ENCODE measurements at places on chromosomes 2 and 18.

DNA sequence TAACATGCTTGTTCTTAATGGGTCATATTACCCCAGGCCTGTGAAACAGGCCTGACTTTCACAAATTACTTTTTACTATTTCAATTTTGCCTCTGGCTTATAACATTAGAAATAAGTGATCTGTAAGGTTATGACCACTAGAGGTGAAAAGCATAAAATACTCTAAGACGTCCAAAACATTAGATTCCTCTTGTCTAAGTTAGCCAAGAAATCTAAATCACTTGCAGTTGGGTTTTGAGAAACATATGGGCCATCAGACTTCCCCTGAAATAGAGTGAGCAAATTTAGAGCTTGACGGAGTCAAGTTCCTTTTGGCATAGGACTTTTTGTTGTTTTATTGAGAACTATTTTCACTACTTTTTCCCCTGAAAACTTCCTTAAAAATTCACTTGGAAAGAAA is 32.7 kb upstream of the RIT2 start:
- DNase-seq: no peak

GRCh38 chr18:7803956-7804469 is 236.9 kb downstream of the PTPRM start:
- no peak for DNase-seq

- DNase-seq: no peak
Measured at GRCh38 chr2:57044931-57045635, 861.3 kb downstream of the CCDC85A start.

DNA sequence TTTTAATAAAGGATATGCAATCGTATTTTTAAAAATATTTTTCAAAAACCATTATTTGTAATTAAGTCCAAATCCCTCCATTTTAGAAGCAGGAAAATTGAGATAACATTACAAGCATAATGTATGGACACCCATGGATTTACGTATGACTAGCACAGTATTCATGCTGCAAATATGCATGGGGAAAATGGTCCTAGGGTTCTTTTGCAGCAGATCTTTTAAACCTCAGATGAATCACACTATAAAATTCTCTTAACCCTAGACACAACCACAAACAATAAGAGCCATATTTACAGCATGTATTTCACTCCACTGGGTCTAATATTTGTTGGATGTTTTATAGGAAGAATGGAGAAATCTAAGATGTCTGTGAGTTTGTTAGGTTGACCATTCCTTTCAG is 453.4 kb downstream of the TGIF1 start:
- no peak for DNase-seq

- DNase-seq: no peak
Measured at GRCh38 chr18:13103366-13103765, 112.2 kb downstream of the CEP192 start.

- DNase-seq: no peak
Measured at GRCh38 chr2:19807866-19808265, 93.9 kb downstream of the TTC32 start.
